ENCODE measurements at places on chromosomes 7 and 10.

DNA sequence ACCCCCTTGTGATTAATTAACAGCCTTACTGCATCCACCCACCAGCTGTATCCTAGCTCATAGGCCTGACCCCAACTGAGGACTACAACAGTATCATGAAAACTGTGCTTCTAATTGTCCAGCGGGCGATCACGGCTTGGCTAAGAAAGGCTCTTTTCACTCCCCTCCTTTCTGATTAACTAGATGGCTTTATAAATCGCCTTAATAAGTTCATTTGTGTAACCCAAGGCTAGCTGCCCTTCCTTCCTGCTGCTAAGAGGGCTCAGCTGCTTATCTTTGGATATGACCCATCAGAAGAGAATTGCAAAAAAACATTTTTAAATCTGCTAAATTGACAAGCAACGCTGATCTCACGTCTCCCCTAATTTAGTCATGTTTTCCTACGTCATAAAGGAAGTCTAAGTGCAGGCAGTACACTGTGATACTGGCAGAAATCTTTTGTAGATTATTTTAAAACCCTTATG, 163.0 kb upstream of the LAMB4 start:
- DNase-seq = no peak

GRCh38 chr10:87846023-87846422, 17.3 kb downstream of the KLLN start:
- DNase-seq = peak; percentile 91

DNA sequence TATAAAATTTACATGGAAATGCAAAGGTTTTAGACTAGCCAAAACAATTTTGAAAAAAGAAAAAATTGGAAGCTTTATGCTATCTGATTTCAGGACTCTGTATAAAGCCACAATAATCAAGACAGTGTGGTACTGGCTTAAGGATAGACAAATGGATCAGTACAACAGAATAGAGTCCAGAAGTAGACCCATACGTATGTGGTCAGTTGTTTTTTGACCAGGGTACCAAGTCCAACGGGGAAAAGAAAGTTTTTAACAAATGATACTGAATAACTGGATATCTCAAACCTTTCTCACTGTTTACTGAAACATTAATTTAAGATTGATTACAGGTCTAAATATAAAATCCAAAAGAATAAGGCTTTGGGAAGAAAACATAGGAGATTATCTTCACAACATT, 79.7 kb downstream of the PODXL start:
- no peak for DNase-seq

GRCh38 chr10:22258471-22258870, 40.7 kb upstream of the EBLN1 start:
- no peak for DNase-seq

DNA sequence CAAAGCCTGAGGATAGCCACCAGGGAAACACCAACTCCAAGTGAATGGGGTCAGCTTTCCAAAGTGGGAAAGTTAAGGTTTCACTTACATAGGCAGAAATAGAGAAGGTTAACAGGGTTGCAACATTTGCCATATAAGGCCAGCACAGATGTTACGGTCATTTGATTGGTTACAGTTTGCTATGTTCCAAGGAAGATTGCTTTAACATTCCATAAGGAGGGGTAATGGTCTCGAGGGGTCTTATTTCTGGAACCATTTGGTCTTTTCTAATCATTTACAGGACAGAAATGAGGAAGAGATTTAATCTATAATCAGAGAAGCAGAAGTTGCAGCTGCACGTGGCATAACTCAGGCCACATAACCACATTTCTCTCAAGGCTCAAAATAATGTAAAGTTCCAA, 679.4 kb upstream of the C7orf33 start:
- no peak for DNase-seq

- DNase-seq = no peak
Measured at GRCh38 chr7:14960721-14961120, 58.2 kb upstream of the DGKB start.

All from HCEC 1CT (cell line).